Uterus (tissue), 4 donors: ENCODE measurements at places on chromosomes 2 and 18. TPM values are rescaled to one million over a fixed set of nuclear protein-coding genes. Genes with fewer than 3 reads are reported as not detected.

The SAG gene
- not detected for total RNA-seq

DNA sequence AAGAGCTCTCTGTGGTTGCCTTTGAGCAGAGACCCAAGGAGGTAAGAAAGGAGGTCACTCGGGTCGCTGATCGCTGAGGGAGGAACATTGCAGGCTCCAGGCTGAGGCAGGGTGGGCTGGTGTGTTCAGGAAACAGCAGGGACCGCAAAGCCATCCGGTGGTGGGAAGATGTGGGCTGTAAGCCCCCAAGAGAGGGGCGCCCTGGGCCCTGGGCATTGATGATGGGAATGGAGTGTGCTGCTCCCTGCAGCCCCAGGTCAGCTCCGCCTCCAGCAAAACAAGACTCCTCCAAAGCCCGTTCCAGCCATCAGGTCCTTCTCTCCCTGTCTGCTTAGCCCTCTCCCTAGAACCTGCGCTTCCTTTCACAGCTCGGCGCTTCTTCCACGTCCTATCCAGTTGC is 229.7 kb downstream of the KLHL29 start:
- H3K4me1 ChIP-seq = peaks cover 7% of the 10 kb centered on the region
- no peak for DNase-seq

DNA sequence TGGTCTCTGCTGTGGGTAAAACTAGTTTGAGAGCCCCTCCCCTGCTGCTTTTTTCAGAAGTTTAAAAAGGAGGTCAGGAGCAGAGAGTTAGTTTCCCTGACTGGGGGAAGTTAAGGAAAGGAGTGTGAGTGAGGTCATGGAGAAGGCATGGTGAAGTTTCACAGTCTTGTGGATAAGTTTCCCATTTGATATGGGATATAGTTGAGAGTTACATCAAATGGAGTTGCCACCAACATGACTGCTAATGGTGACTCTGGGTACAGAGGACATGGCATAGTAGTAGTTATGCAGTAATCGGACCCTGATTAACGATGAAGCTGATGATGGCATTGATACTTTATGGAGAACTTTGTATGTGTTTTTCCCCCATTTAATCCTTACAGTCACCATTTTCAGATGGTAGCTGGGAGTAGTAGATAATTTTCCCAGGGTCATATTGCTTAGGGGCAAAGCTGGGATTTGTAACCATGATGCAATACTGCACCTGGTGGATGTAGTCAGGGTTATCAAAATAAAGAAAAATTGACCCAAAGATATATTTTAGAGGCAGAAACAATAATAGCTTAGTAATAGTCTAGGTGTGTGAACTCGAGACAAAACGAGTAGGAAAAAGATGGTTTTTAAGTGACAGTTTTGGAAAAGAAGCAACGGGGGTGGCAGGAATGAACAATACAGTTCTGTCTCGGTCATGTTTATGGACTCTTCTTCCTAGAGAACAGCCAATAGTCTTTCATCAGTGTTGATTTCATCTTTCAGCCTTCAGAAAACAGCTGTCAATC is 74.6 kb downstream of the FMNL2 start:
- no peak overlapping the region for H3K27ac ChIP-seq
- H3K36me3 ChIP-seq = no peaks in the 10 kb centered on the region
- H3K4me3 ChIP-seq = no peak overlapping the region
- H3K4me1 ChIP-seq = peaks cover 6% of the 10 kb centered on the region
- no peaks in the 10 kb centered on the region for H3K27me3 ChIP-seq

- H3K36me3 ChIP-seq = no peaks in the 10 kb centered on the region
- H3K27ac ChIP-seq = no peak overlapping the region
- no peak for DNase-seq
- H3K4me1 ChIP-seq = no peaks in the 10 kb centered on the region
- no peak overlapping the region for H3K4me3 ChIP-seq
Observed at GRCh38 chr2:70816726-70817125, 3.7 kb downstream of the CLEC4F start.

GRCh38 chr2:233556881-233557736 is 9.5 kb downstream of the USP40 start:
- no peak overlapping the region for H3K4me3 ChIP-seq
- H3K36me3 ChIP-seq = no peaks in the 10 kb centered on the region
- DNase-seq = no peak
- no peaks in the 10 kb centered on the region for H3K4me1 ChIP-seq
- H3K27me3 ChIP-seq = no peaks in the 10 kb centered on the region

- no peak overlapping the region for H3K27ac ChIP-seq
- H3K36me3 ChIP-seq = no peaks in the 10 kb centered on the region
- H3K27me3 ChIP-seq = no peaks in the 10 kb centered on the region
- H3K4me3 ChIP-seq = no peak overlapping the region
- no peaks in the 10 kb centered on the region for H3K4me1 ChIP-seq
Observed at GRCh38 chr2:1373830-1374229, 39.4 kb upstream of the TPO start.

The CD207 gene
- total RNA-seq = 0.26 TPM

- H3K4me1 ChIP-seq = no peaks in the 10 kb centered on the region
- H3K36me3 ChIP-seq = no peaks in the 10 kb centered on the region
- DNase-seq = no peak
- no peak overlapping the region for H3K27ac ChIP-seq
Observed at GRCh38 chr2:134737671-134738070, 18.9 kb upstream of the TMEM163 start.

DNA sequence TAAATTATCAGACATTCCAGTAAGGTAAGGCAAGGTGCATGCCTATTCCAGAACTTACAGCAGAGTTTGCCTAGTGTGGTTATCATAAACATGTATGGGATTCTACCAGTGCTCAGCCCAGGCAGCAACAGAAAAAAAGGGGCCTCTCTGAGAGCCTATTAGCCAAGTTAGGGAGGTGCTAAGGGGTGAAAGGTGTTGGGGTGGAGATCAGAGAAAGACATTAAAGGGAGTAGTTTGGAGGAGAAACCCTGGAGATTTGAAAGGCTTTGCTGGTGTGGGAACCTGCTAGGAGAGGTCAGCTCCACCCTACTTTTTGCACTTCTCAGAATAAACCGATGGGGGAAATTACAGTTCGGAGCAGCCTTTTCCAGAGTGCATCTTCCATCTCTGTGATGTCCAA is 2.9 kb downstream of the ARPC2 start:
- H3K4me3 ChIP-seq = no peak overlapping the region
- H3K36me3 ChIP-seq = no peaks in the 10 kb centered on the region
- H3K4me1 ChIP-seq = peaks cover 11% of the 10 kb centered on the region
- no peak for DNase-seq
- H3K27ac ChIP-seq = no peak overlapping the region
- no peaks in the 10 kb centered on the region for H3K27me3 ChIP-seq

GRCh38 chr2:57396355-57397098 is 650.1 kb upstream of the VRK2 start:
- no peak overlapping the region for H3K4me3 ChIP-seq
- no peaks in the 10 kb centered on the region for H3K36me3 ChIP-seq
- no peaks in the 10 kb centered on the region for H3K4me1 ChIP-seq

- H3K27me3 ChIP-seq = no peaks in the 10 kb centered on the region
- no peak overlapping the region for H3K4me3 ChIP-seq
- no peaks in the 10 kb centered on the region for H3K36me3 ChIP-seq
- H3K4me1 ChIP-seq = no peaks in the 10 kb centered on the region
- no peak for DNase-seq
- no peak overlapping the region for H3K27ac ChIP-seq
Observed at GRCh38 chr2:3769766-3770165, 66.4 kb downstream of the DCDC2C start.

DNA sequence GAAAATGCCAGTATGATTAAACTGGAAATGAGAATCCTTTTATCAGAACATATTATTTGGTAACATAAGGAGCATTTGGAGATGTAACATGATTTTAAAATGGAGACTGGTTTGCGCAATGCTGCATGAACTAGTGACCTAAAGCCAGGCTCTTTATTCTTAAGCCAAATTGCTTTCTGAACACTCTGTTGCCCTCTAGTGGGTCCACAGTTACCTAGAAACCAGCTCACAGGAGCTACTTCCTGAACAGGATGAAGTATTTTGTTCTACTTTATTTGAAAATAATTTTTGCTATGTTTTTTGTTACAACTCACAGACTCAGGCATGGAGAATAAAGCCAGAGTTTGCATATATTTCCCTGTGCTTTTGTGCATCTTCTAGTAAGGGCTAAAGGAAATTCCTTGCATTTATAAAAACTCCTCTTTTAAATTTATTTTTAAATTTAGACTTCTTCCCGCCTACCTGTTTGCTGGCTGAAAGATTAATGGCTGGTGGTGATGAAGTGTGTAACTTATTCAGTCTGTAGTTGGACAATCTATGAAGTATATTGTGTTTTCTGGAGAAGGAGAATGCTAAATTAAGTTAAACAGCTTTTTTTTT is 146.7 kb downstream of the PARD3B start:
- no peaks in the 10 kb centered on the region for H3K4me1 ChIP-seq
- peak; percentile 44 for DNase-seq
- H3K27ac ChIP-seq = peak overlapping the region; percentile 5
- H3K4me3 ChIP-seq = no peak overlapping the region
- no peaks in the 10 kb centered on the region for H3K36me3 ChIP-seq

DNA sequence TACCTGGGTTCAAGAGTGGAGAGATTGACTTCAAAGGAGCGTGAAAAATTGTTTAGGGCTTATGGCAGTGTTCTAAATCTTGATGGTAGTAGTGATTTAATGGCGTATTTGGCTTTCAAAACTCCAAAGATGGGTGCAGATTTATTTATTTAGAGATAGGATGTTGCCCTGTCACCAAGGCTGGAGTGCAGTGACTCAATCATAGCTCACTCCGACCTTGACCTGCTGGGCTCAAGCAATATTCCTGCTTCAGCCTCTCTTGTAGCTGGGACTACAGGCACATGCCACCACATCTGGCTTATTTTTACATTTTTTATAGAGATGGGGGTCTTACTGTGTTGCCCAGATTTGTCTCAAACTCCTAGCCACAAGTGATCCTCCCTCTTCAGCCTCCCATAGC is 52.5 kb downstream of the FAM117B start:
- DNase-seq = no peak
- no peaks in the 10 kb centered on the region for H3K4me1 ChIP-seq
- no peak overlapping the region for H3K4me3 ChIP-seq
- no peaks in the 10 kb centered on the region for H3K36me3 ChIP-seq

- no peak for DNase-seq
- no peak overlapping the region for H3K27ac ChIP-seq
- no peak overlapping the region for H3K4me3 ChIP-seq
- H3K27me3 ChIP-seq = no peaks in the 10 kb centered on the region
- H3K36me3 ChIP-seq = no peaks in the 10 kb centered on the region
Observed at GRCh38 chr2:20040489-20041172, 10.8 kb downstream of the LAPTM4A start.

GRCh38 chr2:220293966-220294365 is 666.5 kb downstream of the SLC4A3 start:
- H3K27me3 ChIP-seq = no peaks in the 10 kb centered on the region
- H3K27ac ChIP-seq = no peak overlapping the region
- H3K4me1 ChIP-seq = no peaks in the 10 kb centered on the region
- peaks cover 2% of the 10 kb centered on the region for H3K36me3 ChIP-seq
- no peak overlapping the region for H3K4me3 ChIP-seq

GRCh38 chr2:112891385-112891831 is 19.6 kb upstream of the IL37 start:
- no peaks in the 10 kb centered on the region for H3K36me3 ChIP-seq
- DNase-seq = no peak
- H3K27ac ChIP-seq = no peak overlapping the region
- no peaks in the 10 kb centered on the region for H3K27me3 ChIP-seq

- H3K27me3 ChIP-seq = no peaks in the 10 kb centered on the region
- no peak overlapping the region for H3K27ac ChIP-seq
- H3K4me1 ChIP-seq = no peaks in the 10 kb centered on the region
- H3K4me3 ChIP-seq = no peak overlapping the region
- no peaks in the 10 kb centered on the region for H3K36me3 ChIP-seq
- no peak for DNase-seq
Observed at GRCh38 chr2:6080932-6081753, 389.0 kb downstream of the SOX11 start.

GRCh38 chr18:1102848-1103247 is 198.2 kb downstream of the ADCYAP1 start:
- H3K4me3 ChIP-seq = no peak overlapping the region
- H3K27ac ChIP-seq = no peak overlapping the region
- no peak for DNase-seq
- no peaks in the 10 kb centered on the region for H3K4me1 ChIP-seq
- no peaks in the 10 kb centered on the region for H3K27me3 ChIP-seq

DNA sequence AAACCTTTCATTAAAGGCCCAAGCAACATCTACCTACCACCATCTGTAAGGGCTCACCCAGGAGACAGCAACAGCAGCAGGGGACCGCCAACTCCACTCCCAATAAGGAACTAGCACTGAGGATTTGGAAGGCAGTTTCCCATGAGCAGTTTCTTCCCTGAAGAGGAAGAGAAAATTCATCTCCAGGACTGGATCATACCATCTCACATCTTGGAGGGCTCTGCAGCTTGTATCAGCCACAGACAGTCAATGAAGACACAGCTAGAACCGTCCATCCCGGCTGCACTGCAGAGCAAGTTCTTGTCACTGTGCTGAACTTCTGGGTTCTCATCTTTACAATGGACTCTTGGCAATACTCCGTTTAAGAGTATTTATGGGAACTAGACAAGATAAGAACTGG is 2.8 kb upstream of the GYPC start:
- no peak overlapping the region for H3K4me3 ChIP-seq
- peaks cover 3% of the 10 kb centered on the region for H3K4me1 ChIP-seq
- H3K27me3 ChIP-seq = no peaks in the 10 kb centered on the region
- DNase-seq = no peak

The FTCDNL1 gene
- total RNA-seq = 1.4 TPM

DNA sequence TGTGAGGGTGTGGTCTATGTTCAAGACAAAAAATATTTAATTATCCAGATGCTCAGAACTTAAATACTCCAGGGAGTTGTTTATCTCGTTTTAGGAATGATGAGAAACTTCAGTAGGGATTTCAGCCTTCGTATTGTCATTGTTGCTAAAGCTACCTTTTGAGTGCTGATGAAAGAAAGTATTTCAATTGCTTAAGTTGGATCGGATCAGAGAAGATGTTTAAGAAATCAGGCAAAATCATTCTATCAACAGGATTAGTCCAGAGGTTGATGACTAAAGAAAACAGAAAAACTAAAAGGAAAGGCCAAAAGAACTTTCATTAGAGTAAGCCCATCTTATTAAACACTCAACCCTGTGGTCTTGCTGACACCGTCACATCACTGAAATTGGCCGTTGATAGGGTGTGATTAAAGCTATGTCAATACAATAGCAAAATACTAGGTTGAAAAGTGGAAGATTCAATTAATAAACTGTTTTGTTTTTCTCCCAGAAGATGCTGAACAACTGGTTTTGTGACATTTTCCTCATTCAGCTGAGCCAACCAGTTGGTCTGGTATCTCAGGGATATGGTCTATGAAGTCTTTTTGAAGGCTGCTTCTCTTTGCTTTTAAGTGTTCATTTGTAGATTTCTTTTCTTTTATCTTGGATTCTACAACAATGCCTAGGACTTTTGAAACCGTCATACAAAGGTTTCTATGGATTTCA is 551.7 kb downstream of the SLC4A3 start:
- no peak overlapping the region for H3K27ac ChIP-seq
- no peaks in the 10 kb centered on the region for H3K36me3 ChIP-seq
- no peak overlapping the region for H3K4me3 ChIP-seq
- H3K27me3 ChIP-seq = no peaks in the 10 kb centered on the region
- no peak for DNase-seq
